ENCODE measurements at places on chromosomes 7 and 10.

DNA sequence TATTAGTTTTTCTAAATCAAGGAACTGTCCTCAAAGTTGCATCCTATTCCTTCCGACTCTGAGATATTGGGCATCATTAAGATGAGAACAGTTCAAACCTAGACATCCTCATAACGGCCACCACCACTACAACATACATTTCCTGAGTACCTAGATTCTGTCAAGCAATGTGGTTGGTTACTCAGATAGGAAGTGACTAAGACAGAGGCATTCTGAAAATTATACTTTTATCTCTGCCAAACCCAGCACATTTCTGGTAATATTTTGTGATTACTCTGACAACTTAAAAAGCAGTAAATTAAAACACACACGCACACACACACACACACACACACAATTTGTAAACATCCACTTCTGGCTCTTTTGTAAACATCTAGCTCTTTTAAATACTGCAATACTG lies 291.2 kb upstream of the MEOX2 start:
- DNase-seq = no peak

DNA sequence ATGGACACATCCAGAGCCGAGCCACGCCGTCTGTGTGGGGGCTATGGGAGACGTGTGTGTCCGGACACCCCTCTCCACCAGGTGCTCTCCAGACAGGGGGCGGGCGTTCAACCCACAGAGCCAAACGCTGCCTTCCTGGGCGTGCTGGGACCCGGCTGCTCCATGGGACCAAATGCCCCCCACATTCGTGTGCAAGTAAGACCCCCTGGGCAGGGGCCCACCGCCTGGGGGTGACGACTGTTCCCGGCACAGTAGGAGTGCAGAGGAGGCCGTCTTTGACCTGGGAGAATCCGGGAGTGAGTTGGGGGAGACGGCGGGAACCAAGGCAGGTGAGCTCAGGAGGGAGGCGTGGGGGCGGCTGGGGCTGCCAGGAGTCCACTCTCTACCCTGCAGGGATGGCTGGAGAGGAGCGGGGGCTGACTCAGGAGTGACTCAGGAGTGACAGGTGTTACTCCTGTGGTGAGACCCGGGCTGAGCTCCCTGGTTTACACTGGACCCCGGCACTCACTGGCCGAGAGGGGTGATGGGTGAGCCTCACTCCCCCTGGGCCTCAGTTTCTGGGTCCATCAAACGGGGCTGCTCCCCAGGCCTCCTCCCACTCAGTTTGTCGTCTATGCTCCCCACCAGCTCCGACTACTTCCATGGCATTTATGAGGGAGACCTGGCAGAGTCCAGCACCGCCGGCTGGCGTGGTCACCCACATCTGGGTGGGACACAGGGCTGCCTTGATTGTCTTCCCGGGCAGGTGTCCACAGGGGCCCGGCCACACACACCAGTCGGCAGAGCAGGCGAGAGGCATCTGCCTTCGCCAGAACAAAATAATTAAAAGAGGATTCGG lies 95.0 kb downstream of the MICALL2 start:
- no peak for DNase-seq

- DNase-seq = peak; percentile 71
Observed at GRCh38 chr7:2663121-2663886, 24.7 kb upstream of the AMZ1 start.

DNA sequence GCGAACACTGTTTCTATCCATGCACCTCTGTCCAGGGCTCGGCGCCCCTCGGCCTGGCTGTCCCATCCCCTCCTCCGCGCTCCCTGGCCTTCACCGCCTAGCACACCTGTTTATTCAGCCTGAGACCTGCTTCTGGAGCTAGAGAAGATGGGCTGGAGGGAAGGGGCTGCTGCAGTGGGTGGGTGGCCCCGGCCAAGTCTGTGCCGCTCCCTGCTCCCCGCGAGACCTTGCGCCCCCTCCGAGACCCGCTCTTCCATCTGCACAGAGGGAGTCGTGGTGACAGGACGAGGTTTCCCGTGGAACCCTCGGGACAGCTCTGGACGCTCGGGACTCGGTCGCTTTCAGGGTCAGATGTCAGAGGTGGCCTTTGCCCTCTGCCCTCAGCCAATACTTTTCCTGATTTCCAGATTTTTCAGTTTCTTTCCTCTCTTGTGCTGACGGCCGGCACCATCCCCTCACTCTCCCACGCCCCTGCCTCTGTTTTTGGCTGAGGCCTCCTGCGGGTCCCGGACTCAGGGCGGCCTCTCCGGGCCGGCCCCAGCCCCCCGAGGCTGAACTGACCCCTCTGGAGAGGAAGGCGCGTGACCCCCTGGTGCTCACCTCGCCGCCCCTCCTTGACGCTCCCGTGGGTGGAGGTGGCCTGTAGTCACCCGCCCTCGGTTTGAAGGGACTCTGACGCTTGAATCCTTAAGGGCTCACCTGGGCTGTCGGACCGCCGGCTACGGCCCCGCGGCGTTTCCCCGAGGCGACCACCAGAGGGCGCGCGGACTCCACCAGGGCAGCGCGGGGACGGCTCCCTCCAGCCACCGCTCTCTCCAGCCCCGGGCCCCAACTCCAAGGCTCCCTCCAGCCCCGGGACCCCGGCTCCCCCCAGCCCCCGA lies 15.6 kb downstream of the SHH start:
- DNase-seq = peak; percentile 65

DNA sequence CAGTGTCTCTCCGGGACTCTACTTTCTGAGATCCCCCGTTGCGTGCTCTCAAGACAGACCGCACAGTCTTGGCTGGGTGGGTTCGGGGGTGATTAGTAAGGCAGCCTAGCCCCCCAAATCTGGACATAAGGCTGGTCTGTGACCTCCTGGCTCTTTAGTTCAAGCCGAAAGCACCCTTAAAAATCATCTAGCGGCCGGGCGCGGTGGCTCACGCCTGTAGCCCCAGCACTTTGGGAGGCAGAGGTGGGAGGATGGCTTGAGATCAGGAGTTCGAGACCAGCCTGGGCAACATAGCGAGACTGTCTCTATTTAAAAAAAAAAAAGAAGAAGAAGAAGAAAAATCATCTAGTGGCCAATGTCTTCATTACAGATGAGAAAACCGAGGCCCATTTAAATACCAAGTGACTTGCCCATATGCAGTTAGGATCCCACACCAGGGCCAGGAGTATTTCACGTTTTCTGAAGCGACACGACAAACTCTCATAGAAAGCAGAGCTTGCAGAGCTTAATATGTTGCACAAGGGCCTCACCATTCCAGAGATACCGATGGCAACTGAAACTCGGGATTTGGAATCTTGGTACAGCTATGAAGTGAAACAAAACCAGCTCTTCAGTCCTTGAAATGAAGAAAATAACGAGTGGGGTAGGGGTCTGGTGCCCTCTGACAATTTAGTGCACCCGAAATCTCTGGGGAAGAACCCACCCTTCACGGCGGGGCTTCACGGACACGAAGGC lies 703 bp upstream of the HILPDA start:
- no peak for DNase-seq

DNA sequence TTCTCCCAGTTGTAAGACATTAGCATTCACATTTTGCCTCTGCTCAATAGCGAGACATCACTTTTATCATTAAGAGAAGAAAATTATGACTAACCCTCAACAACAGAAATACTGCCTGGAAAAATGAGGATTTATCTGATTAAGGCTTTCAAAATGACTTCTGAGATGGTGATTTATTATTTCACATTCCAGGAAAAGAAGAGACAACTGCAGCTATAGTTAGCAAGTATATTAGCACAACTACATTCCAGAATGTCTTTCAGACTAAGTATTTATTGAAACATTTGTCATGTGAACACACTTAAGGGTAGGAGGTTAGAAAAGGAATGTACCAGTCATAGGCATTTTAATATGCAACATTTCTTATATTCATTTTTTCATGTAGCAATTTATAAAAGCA lies 162.0 kb downstream of the IQUB start:
- DNase-seq = no peak

DNA sequence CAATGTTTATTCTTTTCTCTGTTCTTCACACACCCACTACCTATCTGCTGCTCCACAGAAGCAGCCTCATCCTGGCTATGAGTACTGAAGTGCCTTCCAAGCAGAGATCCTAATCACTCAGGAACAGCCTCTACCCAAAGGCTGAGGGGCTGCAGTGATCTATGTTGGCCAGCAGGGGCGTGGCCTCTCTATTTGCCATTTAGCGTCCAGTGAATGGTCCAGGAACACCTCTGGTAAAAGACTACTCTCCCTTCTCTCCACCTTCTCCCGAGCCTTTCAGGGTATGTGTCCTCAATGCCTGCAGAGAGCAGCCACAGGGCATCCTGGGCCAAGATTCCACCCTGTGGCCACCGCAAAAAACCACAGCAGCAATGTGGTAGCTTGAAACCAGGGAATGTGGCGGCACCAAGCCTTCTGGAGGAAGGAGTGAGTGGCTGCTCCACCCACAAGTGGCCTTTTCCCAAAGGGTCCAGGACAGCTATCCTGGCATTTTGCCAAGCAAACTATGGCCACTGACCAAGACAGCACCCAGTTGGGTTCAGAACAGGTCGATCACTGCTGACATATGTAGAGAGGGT lies 70.9 kb downstream of the SYPL1 start:
- peak; percentile 40 for DNase-seq

DNA sequence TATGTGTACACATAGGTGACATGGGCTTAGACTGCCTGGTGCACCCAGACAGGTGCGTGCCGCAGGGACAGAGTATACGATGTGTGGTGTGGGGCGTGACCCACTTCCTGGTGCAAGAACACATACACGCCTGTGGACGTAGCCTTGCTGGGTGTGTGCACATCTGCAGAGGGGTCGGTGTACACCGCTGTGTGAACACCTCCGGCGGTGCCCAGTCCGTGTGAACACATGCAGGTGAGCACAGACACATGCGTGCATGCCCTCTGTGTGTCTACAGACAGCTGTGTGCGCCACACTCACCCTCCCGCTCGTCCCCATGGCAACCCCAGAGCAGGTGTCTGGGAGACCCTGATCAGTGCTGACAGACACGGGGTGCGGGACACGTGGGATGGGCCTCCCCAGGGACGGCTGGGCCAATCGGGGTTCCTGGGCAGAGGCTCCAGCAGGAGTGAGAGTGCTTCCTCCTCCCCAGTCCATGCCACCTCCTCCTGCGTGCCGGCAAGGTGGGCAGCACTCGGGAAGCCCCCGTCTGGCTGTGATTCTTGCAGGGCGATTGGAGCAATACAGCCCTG lies 23.4 kb downstream of the ELFN1 start:
- DNase-seq = peak; percentile 22

DNA sequence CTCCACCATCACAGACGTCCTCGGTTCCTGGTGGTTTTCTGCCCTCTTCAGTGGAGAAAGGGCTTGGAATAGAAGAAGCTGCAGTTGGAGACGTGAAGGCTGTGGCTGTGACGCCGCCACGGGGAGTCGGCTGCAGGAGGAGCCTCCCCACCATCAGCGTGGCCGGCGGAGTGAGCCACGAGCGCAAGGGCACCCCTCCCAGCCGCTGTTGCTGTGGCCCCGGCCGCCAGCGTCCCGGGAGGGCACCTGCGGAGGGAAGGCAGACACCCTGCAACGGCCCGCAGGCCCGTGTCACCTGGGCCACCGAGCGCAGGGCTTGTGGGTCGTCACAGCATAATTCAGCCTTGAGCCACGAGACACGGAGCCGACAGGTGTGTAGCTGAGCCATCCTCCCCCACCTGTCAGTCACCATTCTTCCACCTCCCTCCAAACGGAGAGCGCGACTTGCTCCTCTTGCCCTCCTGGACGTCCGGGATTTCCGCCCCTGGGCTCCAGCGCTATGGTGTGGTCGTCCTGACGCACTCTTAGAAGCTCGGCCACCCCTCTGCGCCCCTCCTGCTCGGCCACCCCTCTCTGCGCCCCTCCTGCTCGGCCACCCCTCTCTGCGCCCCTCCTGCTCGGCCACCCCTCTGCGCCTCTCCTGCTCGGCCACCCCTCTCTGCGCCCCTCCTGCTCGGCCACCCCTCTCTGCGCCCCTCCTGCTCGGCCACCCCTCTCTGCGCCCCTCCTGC lies 102.7 kb downstream of the PTPRN2 start:
- no peak for DNase-seq

- DNase-seq = no peak
Observed at GRCh38 chr10:23069019-23069815, 26.2 kb upstream of the MSRB2 start.

GRCh38 chr7:58087536-58088190 lies 637.7 kb downstream of the ZNF716 start:
- DNase-seq = no peak

DNA sequence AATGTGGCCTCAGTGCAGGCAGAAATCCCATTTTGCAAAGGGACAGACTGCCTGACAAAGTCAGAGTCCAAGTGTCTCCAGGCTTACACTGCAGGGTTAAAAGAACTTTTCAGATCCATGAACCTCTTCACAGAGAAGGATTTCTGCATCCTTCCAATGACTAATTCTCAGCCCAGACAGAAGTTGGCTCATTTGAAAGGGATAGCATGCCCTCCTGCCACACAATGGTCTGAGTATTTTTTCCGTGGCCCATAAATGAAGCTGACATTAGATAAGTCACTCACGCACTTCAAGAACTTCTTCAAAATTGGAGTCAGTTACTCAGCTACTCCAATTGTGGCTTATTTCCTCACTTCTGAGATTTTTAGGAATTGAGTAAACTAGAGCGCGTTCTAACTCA lies 170.2 kb downstream of the PLXNA4 start:
- DNase-seq = no peak

GRCh38 chr7:27066148-27066547 lies 29.7 kb downstream of the HOXA1 start:
- no peak for DNase-seq

DNA sequence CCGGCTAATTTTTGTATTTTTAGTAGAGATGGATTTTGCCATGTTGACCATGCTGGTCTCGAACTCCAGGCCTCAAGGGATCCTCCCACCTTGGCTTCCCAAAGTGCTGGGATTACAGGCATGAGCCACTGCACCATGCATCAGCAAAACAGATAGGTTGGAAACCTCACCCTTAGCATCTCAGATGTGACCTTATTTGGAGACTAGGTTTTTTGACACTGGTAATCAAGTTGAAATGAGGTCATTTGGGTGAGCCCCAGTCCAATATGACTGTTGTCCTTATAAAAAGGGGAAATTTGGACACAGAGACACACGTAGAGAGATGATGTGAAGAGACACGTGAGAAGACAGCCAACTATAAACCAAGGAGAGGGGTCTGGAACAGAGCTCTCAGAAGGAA lies 42.5 kb upstream of the TPST1 start:
- DNase-seq = no peak

DNA sequence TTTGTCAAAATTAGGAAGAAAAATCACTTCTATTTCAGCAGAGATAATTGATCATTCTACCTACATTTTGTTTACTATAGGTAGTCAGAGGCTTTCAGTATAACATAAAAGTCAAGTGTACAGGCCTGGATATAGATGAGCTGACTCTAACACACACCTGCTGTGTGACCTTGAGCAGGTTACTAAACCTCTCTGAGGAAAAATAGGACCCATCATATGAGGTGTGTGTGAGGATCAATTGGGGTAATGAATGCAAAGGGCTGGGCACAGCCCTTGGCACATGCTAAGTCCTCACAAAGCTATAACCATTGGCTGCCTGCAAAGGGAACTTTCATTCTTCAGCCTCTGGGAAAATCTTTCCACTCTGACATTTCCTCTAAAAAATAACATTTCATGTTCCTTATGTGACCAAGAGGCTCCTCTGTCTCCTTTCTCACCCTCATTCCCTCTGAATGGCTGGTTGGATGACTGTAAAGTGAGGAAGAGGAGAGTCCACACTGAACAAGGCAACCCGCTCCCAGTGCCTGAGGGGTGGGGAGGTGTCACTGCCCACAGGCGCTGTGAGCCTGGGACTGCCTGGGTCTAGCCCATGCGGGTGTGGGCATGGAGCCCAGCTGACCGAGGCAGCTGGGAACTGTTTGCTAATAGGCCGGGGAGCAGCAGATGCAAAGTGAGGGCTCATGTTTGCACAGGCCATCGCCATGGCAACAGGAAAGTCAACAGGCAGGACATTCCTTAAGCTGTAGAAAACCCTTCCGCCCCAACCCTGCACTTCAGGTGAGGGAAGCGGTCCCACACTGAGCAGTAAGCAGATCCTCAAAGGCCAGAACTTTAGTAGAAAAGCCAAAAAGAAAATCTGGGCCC lies 36.8 kb downstream of the MYOF start:
- DNase-seq = peak; percentile 96

All from femur (tissue), 1 donor.